Karpas-422 (cell line): ENCODE measurements at places on chromosomes 11 and 22. TPM values are rescaled to one million over a fixed set of nuclear protein-coding genes. Genes with fewer than 3 reads are reported as not detected.
A peak's percentile ranks its signal among the peaks of the same experiment; 100 is the strongest.

Gene CXCR5
- total RNA-seq = 0.71 and 1.2 TPM in 2 replicates

- no peak for DNase-seq
Measured at GRCh38 chr11:110358336-110358735, 61.9 kb upstream of the RDX start.

- no peak for DNase-seq
Measured at GRCh38 chr11:75268626-75269366, 28.2 kb downstream of the TPBGL start.

DNA sequence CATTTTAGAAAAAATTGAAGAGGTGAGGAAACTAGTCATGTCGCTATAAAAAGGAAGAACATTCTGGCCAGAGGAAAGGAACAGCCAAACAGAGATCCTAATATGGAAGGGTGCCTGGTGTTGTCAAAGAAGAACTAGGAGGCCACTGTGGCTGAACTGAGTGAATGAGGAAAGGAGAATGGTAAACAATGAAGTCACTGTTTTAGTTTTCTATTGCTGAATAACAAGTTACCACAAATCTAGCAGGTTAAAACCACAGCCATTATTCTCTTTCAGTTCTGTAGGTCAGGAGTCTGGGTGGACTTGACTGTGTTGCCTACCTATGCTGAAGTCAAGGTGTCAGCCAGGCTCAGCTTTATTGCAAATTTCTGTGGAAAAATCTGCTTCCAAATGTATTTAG, 549.3 kb upstream of the CCDC90B start:
- no peak for DNase-seq

GRCh38 chr22:33579448-33580093, 340.7 kb downstream of the LARGE1 start:
- DNase-seq = peak; percentile 89

Gene THY1
- total RNA-seq = not detected in 2 replicates

DNA sequence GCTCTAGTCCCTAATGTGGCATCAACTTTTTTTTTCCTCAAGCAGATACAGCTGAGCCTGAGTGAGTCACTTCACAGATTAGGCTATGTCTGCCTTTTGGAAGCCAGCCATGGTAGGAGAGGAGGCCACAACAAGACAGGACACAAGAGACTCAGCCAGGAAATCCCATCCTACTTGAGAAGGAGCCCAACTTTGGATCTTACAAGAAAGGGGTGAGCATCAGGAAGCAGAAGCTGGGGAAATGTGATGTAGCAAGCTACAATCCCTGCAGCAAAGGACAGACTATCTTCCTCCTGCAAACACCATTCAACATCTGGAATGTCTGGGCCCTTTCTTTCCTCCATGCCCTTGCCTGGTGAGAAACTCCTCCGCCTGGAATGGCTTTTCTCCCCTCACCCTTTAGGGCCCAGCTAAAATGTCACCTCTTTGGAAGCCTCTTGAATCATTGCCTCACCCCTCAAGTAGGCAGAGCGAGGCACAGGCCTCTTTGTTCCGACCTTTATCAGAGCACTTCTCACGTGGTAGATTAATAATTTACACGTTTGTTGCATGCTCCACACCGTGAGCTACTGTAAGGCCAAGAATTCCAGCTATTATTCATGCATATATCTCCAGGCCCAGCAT, 156.4 kb upstream of the PITPNB start:
- DNase-seq = no peak

DNA sequence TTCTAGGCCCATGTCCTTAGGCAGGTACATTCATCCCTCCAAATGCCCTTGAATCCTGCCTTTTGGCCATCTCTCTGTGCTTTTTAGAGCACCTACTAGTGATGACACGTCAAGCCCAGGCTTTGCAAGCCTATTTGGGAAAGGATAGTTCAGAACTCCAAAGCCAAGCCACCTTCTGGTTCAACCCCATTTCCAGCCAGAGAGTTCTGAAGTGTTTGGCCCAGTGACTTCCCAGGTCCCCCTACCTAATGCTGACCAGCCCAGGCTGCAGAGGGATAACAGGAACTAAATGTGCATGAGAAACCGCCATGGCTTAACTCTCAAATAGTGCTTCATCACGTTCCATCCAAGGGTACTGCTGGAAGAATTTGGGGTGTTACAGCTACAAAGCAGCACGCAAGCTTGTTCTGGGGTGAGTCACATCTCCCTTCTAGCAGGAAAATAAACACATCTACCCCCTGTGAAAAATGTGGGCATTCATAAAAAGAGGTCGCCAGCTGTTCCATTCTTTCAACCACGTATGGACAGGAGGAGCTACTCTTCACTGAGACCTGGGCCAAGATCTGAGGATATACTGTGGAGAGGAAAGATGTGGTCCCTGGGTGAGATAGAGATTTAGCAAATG, 2.0 kb upstream of the FXYD6 start:
- no peak for DNase-seq

DNA sequence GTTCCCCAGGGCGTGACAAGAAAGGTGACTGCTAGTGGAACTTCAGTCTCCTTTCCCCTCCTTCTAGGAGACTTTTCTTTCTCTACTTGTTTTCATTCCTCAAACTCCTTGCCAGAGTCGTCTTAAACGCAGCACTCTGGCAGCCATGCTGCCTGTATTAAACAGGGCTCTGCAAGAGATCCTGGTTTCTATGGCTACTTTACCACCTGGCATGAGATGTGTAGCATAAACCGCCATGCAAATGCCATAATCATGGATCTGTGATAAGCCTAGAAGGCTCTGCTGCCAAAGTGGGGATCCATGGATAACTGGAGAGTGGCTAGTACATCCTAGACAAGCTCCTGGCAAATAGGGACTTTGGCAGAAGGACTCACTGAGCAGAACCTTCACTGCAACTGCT, 321.1 kb downstream of the CADM1 start:
- no peak for DNase-seq

Gene LMNTD2
- total RNA-seq = 6.2 and 14.3 TPM in 2 replicates

DNA sequence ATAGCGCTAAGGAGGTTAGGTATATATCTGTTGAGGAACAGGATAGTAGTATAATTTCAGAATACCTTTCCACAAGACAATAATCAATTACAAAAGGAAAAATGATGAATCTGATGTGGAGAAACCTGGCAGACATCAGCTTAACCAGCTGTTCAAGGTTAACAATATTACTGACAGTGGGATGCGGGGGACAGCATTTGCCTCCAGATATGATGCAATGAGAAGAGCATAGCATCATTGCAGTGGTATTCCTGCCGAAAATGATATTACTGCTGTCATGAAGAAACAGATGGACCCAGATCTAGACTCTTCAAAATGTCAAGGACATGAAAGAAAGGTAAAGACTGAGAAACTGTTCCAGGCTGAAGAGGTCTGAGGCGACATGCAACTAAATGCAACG, 49.7 kb downstream of the RBFOX2 start:
- DNase-seq = no peak

Gene TTC36
- total RNA-seq = not detected in 2 replicates

GRCh38 chr11:23611726-23612125, 751.5 kb upstream of the CCDC179 start:
- no peak for DNase-seq

Gene CHRM1
- total RNA-seq = not detected in 2 replicates

Gene OR10G8
- not detected in 2 replicates for total RNA-seq
